ENCODE measurements at places on chromosomes 5 and 9.

DNA sequence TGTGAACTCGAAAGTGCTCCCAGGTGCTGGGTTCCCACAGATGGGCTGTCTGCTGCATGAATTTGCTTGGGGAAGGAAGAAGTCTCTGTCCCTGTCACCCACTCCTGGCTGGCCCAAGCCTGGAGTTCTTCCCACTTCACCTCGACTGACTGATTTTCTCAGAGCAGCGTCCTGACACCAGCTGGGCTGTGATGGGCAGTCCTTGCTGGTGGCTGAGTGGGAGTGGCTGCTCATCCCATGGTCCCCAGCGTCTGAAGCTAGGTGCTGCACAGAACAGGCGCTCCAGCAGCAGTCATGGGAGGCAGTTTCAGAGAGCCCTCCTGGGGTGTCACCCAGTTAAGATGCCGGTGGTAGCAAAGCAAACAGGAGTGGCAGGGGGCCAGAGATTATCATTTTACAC lies 10.1 kb upstream of the NEURL1B start:
- no peak overlapping the region for H3K27ac ChIP-seq
- no peaks in the 10 kb centered on the region for H3K36me3 ChIP-seq
- no peaks in the 10 kb centered on the region for H3K4me1 ChIP-seq

GRCh38 chr5:100595152-100595811 lies 60.1 kb downstream of the FAM174A start:
- H3K27ac ChIP-seq = no peak overlapping the region
- no peak for DNase-seq
- H3K27me3 ChIP-seq = no peaks in the 10 kb centered on the region
- H3K36me3 ChIP-seq = no peaks in the 10 kb centered on the region
- no peak overlapping the region for H3K4me3 ChIP-seq
- no peaks in the 10 kb centered on the region for H3K4me1 ChIP-seq

- peaks cover 11% of the 10 kb centered on the region for H3K27me3 ChIP-seq
- H3K4me3 ChIP-seq = no peak overlapping the region
Measured at GRCh38 chr9:111300140-111300735, 29.8 kb downstream of the OR2K2 start.

- H3K4me1 ChIP-seq = peaks cover 8% of the 10 kb centered on the region
- H3K27ac ChIP-seq = no peak overlapping the region
- H3K27me3 ChIP-seq = no peaks in the 10 kb centered on the region
- H3K4me3 ChIP-seq = no peak overlapping the region
- peaks cover 3% of the 10 kb centered on the region for H3K36me3 ChIP-seq
Measured at GRCh38 chr9:127200106-127200862, 64.3 kb upstream of the GARNL3 start.

- H3K27ac ChIP-seq = no peak overlapping the region
- no peaks in the 10 kb centered on the region for H3K27me3 ChIP-seq
- H3K36me3 ChIP-seq = no peaks in the 10 kb centered on the region
- DNase-seq = no peak
- no peaks in the 10 kb centered on the region for H3K4me1 ChIP-seq
Measured at GRCh38 chr5:28927559-28928326, 1889.4 kb upstream of the CDH9 start.

- peaks cover 14% of the 10 kb centered on the region for H3K4me1 ChIP-seq
- no peaks in the 10 kb centered on the region for H3K27me3 ChIP-seq
- no peak overlapping the region for H3K27ac ChIP-seq
- no peaks in the 10 kb centered on the region for H3K36me3 ChIP-seq
- no peak for DNase-seq
Measured at GRCh38 chr5:54276048-54276447, 34.3 kb downstream of the ARL15 start.

DNA sequence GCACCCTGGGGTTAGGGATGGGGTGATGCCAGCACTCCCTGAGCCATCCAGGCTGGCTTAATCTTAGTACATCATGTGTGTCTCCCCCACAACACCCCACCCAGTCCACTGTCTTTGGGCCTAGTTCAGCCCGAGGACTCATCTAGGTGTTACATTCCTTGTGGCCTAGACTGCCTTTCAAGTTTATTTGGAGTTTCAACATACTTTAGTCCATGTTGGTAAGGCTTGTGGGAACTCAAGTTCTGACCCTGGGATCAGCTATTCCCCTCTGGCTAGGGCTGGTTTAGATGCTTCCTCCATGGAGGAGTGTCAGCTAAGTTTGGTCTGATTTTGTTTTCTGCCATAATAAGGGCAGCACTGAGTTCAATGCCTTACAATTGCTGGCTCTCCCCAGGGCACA lies 302.4 kb downstream of the SMARCA2 start:
- H3K27ac ChIP-seq = no peak overlapping the region
- H3K27me3 ChIP-seq = peaks cover 6% of the 10 kb centered on the region
- H3K4me3 ChIP-seq = no peak overlapping the region
- DNase-seq = no peak

GRCh38 chr9:95610006-95610785 lies 93.4 kb upstream of the PTCH1 start:
- no peak for DNase-seq
- no peak overlapping the region for H3K27ac ChIP-seq
- H3K27me3 ChIP-seq = peaks cover 21% of the 10 kb centered on the region
- no peak overlapping the region for H3K4me3 ChIP-seq
- H3K4me1 ChIP-seq = no peaks in the 10 kb centered on the region
- no peaks in the 10 kb centered on the region for H3K36me3 ChIP-seq

GRCh38 chr9:131899296-131900228 lies 159.7 kb upstream of the RAPGEF1 start:
- H3K36me3 ChIP-seq = no peaks in the 10 kb centered on the region
- H3K4me1 ChIP-seq = peaks cover 14% of the 10 kb centered on the region
- DNase-seq = no peak
- no peak overlapping the region for H3K27ac ChIP-seq
- H3K4me3 ChIP-seq = no peak overlapping the region
- no peaks in the 10 kb centered on the region for H3K27me3 ChIP-seq

DNA sequence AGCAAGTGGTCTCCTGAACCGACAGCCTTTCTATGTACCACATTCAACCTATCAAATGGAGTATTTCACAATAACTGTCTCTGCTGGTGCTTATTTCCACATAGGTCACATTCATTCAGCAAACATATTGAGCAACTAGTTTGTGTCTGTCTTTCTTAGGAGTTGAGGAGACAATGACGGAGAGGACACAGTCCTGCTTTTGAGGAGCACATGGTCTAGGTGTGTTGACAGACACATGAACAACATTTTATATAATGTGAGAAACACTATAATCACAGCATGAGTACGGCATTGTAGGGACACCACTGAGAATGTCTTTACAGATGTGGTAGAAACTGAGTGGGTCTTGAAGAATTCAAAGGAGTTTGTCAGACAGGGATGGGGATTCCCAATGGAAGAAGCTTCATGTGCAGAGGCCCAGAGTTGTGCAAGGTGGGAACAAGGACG lies 28.5 kb downstream of the NFIL3 start:
- no peaks in the 10 kb centered on the region for H3K36me3 ChIP-seq
- H3K4me1 ChIP-seq = peaks cover 8% of the 10 kb centered on the region
- H3K4me3 ChIP-seq = no peak overlapping the region
- H3K27ac ChIP-seq = no peak overlapping the region
- H3K27me3 ChIP-seq = no peaks in the 10 kb centered on the region

DNA sequence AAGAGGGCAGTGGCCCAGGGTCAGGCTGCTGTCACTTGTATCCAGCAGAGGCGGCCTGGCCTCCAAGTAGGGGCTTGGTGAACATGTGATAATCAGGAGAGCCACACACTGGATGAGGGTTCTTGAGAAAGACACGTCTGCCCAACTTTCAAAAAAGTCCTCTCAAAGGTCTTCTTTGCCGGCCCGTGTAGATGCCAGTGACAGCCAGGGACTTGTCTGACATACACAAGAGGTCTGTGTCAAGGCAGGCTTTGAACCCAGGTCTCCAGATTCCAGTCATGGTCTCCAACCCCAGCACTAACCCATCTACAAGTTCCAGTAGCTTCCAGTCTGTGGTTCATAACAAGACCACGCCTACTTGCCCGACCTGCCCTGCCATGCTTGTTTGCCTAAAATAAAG lies 7.9 kb upstream of the AMBP start:
- no peaks in the 10 kb centered on the region for H3K36me3 ChIP-seq
- H3K27ac ChIP-seq = no peak overlapping the region
- H3K27me3 ChIP-seq = peaks cover 77% of the 10 kb centered on the region
- H3K4me1 ChIP-seq = no peaks in the 10 kb centered on the region

GRCh38 chr5:72848474-72849428 lies 32.3 kb downstream of the TNPO1 start:
- peak overlapping the region; percentile 98 for H3K27ac ChIP-seq
- peaks cover 25% of the 10 kb centered on the region for H3K4me1 ChIP-seq
- H3K4me3 ChIP-seq = peak overlapping the region; percentile 99
- peak; percentile 27 for DNase-seq
- peaks cover 36% of the 10 kb centered on the region for H3K36me3 ChIP-seq

DNA sequence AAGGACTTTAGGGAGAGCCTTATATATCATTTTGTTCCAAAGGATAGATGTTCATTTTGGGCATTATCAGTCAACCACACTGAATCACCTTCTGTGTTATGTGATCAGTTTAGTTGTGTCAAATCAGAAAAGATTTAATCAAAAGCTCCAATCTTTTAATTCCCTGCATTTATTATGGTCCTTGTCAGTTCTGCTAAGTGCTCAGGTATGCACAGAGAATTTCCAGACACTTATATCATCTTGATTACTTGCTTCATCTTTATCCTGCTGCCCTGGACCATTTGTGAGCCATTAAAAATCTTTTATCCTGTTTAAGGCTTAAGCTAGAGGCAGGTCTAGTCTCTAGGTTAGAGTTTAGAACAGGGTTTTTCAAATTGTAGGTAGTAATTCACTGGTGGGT lies 179.1 kb downstream of the CWC27 start:
- no peaks in the 10 kb centered on the region for H3K27me3 ChIP-seq
- no peaks in the 10 kb centered on the region for H3K36me3 ChIP-seq
- no peaks in the 10 kb centered on the region for H3K4me1 ChIP-seq
- H3K4me3 ChIP-seq = no peak overlapping the region

GRCh38 chr5:83396662-83397061 lies 74.9 kb upstream of the VCAN start:
- no peaks in the 10 kb centered on the region for H3K36me3 ChIP-seq
- H3K27ac ChIP-seq = no peak overlapping the region
- no peaks in the 10 kb centered on the region for H3K27me3 ChIP-seq
- H3K4me3 ChIP-seq = no peak overlapping the region

GRCh38 chr5:103013933-103014552 lies 105.9 kb downstream of the GIN1 start:
- H3K27me3 ChIP-seq = no peaks in the 10 kb centered on the region
- H3K4me1 ChIP-seq = no peaks in the 10 kb centered on the region
- no peak overlapping the region for H3K27ac ChIP-seq
- no peaks in the 10 kb centered on the region for H3K36me3 ChIP-seq
- no peak overlapping the region for H3K4me3 ChIP-seq

DNA sequence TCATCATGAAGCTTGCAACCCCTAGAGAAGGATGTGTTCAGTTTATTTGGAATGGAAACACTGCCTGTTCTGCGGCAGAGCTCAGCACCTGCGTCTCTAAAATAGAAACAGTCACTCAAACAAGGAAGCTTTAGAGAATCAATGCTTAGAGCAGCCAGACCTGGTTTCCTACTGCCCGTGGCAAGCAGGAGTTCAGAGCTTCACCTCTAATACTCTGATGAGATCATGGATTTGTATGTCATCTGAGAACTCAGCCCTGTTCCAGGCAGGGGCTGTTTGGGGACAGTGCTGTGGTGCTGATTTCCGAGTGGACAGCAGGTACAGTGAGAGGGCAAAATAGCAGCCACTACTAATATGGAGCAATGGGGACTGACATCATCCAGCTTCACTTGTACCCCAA lies 236.0 kb upstream of the IRX1 start:
- H3K36me3 ChIP-seq = peaks cover 5% of the 10 kb centered on the region
- no peak for DNase-seq
- no peak overlapping the region for H3K4me3 ChIP-seq
- H3K27me3 ChIP-seq = no peaks in the 10 kb centered on the region
- H3K27ac ChIP-seq = no peak overlapping the region
